Stimulated activated CD4-positive, alpha-beta T cell treated with anti-CD3 and anti-CD28 coated beads, TNF-alpha, amount 100 ng/mL, for 24 hours (primary cell): ENCODE measurements at places on chromosomes 7 and 10.

DNA sequence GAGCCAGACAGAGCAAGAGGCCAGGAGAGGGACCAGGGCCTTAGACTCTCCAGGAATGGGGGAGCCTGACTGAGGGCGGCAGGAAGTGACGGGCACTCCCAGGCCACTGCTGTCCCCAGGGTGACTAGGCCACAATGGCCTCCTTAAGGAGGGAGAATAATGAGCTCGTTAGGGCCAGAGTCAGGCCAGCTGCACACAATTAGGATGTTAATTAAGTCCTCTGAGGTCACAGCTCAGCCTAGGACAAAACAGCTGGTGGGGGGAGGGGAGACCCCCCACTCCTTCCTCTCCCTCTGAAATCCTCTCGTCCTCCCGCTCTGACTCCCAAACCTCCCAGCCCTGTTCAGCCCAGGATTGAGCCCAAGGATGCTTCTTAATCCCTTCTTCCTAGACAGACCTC is 143.0 kb downstream of the NEURL1 start:
- DNase-seq = no peak

- DNase-seq = no peak
Measured at GRCh38 chr10:58412502-58412961, 27.3 kb downstream of the TFAM start.

DNA sequence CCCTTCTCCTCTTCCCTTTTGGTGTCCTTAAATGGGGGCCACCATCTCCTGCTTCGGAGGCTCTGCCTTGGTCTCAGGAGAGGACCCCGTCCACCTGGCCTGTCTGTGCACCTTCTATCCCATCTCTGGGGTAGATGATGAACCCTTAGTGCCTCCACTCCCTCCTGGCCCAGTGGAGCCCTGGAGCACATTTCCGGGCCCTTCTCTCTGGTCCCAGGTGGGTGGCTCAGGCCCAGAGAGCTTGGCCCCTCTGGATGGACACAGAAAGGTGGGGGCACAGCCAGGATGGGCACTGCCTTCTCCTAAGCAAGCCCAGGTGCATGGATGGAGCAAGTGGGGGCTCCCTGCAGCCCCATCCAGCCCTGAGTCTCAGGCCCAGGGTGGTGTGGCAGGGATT is 121.4 kb upstream of the RET start:
- DNase-seq = no peak

GRCh38 chr10:89481662-89482061 is 53.7 kb downstream of the SLC16A12 start:
- no peak for DNase-seq

- DNase-seq = no peak
Measured at GRCh38 chr10:5549462-5550249, 24.9 kb downstream of the CALML3 start.

DNA sequence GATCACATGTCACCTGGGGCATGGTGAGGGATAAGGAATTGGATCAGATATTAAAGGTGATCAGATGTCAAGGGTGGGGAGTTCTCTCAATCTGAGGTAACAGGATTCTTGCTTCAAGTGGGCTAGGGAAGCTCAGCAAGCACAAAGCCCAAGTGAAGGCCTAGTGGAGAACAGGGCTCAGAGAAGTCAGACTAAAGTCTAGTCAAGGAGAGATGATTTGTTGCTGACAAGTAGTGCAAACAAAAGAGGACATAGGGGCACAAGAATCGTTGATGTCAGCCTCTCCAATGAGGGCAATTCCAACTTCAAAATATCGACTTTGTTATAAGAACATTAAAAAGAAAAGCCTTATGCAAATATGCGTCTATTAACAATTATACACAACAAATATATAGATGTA is 852.8 kb upstream of the CELF2 start:
- no peak for DNase-seq

- DNase-seq = no peak
Measured at GRCh38 chr10:129942391-129942790, 21.7 kb downstream of the EBF3 start.

DNA sequence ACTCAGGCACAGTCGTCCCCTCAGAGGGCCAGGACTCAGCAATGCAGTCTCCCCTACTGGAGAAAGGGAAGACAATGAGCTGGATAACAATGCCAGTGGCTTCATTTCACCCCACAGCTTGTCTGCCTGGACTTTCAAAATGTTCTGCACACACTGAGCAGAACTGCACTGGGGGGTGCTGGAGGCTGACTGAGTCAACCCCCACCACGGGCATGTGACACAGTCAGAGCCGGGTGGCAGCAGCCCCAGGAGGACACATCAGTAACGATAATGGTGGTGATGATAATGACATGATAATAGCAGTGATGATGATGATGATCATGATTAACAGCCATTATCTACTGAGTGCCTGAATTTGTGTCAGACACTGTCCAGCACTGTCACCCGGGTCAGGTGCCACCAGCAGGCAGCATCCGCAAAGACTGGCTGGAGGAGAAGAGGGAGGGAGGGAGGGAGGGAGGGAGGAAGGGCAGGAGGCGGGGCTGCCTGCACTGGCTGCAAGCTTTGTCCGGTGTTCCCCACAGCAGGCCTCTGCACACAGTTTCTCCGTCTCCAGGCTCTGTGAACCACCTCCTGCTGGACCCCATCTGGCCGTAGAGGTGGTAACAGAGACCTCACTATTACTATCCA is 67.4 kb downstream of the PLXNA4 start:
- DNase-seq = no peak

GRCh38 chr7:24669971-24670591 is 87.2 kb downstream of the GSDME start:
- no peak for DNase-seq

GRCh38 chr10:22315455-22316285 is 518 bp upstream of the COMMD3 start:
- DNase-seq = no peak

GRCh38 chr10:19498393-19499290 is 317.6 kb upstream of the PLXDC2 start:
- no peak for DNase-seq

- no peak for DNase-seq
Measured at GRCh38 chr10:120802935-120803334, 48.2 kb upstream of the WDR11 start.

- DNase-seq = no peak
Measured at GRCh38 chr10:119327096-119327745, 119.8 kb downstream of the GRK5 start.

DNA sequence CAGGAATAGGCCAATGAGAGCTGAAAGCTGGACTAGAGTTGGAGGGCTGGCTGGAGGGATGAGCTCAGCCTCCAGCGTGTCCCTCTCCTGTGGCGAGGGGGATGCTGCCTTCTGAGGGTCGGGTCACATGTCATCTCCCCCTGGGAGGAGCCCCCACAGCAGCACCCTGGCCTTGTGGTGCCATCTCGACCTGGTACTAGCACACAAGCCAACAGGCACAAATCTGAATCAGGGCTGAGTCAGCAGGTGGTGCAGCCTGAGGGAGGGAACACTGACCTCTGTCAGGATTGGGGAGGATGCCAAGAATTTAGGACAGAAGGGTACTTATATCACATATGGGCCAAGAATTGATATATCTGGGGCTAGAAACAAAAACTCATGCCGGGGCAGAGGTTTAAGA is 280.4 kb downstream of the CELF2 start:
- DNase-seq = no peak

- DNase-seq = no peak
Measured at GRCh38 chr10:89279421-89279869, 22.4 kb upstream of the IFIT2 start.

DNA sequence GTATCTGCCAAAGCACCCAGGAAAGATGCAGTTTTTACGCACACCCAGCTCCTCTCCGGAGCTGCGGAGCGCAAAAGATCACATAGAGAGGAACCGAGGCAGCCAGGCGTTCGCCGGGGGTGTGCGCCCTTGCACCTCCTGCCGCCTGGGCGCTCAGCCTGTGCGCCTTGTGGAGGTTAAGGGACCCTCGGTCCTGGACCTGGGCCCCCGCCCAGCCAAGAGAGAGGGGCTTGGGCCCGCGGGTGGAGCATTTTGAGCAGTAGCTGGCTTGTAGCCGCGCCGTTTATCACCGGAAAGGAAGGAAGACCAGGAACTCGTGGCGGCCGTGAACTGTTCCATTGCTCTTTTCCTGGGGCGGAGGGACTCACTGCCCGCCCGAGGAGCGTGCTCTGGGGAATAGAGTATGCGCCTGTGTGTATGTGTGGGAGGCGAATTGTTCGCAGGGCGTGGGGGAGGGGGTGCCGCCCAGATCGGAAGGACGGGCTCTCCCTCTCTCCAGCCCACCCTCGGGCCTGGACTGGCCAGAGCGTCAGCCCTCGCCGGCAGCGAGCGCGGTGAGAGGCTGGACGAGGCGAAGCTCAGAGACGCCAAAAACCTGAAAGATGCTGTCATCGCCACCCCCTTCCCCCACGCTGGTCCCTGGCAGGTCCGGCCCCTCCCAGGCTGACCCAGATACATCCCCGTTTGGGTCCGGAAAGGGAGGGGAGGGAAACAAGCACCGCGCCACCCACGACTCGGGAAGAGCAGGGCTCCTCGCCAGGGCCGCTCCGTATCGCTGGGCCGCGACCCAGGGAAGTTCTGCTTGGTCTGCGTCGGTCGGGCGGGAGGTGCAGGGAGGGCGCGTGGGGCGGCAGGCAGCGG is 1.2 kb upstream of the WNT2 start:
- DNase-seq = no peak

GRCh38 chr10:118108194-118109026 is 61.7 kb upstream of the RAB11FIP2 start:
- no peak for DNase-seq

- no peak for DNase-seq
Measured at GRCh38 chr7:101874028-101874427, 56.6 kb downstream of the CUX1 start.

DNA sequence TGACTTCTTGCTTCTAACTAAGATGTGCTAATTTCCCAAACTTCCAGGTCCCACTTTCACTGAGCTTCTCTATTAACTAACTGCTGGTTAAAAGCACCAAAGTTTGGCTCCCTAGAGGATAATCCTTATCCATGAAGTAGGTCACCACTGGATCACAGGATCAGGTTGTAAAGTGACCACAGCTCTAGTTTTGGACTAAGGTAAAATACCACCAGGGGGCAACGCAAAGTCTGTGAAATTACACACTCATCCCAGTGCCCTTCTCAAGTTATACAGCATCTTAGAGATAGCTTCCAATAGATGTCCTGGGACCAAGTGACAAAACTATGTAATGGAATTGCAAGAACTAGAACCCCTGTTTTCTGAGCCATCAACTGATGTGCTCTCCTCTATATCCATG is 116.4 kb upstream of the ASAH2 start:
- no peak for DNase-seq

DNA sequence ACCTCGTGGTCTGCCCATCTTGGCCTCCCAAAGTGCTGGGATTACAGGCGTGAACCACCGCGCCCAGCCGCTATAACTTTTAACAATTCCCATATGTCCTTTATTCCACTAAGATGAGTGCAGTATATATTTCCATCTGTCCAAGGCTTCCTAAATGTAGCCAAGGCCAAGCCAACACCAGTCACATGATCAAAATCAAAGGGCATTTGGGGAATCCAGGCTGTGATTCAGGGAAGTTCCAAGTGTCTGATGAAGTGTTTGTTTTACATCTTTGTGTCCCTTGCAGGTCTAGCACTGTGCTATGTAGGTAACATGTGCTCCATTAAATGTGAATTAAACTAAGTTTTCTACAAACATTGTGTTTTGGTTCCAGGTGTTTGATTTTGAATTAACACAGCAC is 20.8 kb downstream of the AKR1E2 start:
- no peak for DNase-seq

DNA sequence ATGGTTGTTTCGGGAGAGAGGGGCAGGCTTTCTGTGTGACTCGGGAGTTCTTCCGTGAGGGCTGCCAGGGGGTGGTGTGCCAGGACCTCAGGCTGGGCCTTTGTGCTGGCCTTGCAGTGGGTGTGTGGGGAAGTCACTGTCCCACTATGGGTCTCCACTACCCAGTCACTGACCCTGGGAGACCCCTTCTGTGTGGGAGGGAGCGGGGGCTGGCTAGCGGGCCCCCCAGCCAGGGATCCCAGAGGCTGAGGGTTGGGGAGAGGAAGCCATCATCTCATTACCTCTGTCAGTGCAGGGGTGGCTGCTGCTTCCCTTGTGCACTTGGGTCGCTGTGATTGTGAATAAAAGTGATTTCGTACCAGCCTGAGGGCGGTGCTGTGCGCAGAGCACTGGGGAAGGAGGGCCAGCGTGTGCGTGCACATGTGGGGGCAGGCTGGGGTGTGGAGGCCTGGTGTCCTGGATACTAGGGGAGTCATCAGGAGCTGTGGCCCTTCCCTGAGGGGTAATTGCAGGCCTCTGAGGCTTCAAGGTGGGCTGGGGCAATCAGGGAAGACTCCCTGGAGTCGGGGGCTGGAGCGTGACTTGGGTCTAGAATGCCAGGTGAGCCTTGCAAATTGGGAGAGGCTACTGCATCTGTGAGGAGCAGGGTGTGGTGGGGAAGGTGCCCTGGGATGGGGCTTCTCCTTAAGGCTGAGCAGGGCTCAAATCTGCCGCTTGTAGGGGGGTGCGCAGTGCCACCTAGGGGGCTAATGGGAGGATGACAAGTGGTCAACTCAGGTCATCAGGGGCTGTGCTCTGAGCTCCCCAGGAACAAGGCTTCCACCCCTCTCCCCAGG is 98.9 kb downstream of the NEURL1 start:
- DNase-seq = peak; percentile 21

DNA sequence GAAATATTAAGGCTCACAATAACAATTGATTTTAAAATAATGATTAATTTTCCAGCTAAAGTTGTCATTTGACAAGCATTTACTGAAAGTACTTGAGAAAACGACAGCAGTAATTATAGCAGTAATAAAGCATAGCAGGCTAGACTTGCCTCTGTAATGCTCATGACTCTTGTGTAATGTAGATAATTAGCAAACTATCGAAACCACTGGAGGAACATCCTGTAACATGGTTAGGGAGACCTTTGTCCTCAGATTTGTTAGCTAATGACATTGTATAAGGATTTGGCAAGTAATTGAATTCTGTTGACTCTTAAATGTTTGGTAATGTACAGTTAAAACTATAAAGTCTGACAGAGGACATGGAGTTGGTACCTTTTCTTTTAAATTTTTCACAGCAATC is 24.8 kb downstream of the ARL4A start:
- DNase-seq = no peak

DNA sequence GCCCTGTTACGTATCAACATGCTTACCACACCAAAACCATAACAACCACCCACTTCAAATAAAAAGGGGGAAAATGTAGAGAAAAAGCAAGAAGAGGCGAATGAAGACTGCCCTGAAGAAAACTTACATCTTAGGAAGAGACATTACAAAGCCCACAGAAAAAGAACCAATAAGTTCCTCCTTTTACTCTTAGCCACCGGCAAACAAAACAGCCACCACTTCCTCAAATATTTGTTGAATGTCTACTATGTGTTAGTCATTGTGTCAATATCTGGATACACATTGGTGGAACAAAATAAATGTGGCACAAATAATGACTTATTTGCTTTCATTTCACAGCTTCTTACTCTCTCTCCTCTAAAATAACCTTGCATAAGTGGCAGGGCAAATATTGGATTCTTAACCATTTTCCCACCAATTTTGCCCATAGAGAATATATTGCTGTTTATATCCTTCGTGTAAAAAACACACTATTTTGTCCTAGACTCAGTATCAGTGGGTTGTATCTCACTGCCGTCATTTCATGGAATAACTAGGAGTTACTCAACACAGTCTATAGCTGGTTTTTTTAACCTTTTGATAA is 106.8 kb downstream of the ANK3 start:
- no peak for DNase-seq

- no peak for DNase-seq
Measured at GRCh38 chr7:133863362-133864061, 263.6 kb upstream of the LRGUK start.
